ENCODE measurements at places on chromosomes 4 and X.
A peak's percentile ranks its signal among the peaks of the same experiment; 100 is the strongest.

GRCh38 chr4:56511098-56511497 is 5.5 kb downstream of the ARL9 start:
- DNase-seq: no peak

DNA sequence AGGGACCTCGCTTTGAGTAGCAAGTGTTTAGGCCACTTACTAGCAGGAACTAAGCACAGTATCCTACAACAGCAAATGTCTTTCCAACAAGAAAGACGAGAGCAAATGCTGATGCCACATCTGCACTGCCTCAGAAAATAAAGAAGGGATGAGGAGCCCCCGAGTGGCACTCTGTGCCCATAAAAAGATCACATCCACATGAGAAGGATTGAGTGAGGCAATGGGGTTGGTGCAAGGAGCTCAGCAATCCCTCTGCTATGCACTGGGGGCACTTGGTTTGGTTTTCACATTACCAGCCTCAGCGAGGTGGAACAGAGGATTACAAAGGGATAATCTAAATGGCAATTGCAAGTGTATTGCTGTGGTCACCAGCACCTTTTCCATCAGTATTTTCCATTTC is 252.8 kb upstream of the SLC7A11 start:
- DNase-seq: no peak

GRCh38 chrX:38304010-38304409 is 23.3 kb downstream of the RPGR start:
- no peak for DNase-seq

- no peak for DNase-seq
These were observed 97.7 kb upstream of the PTPN13 start for GRCh38 chr4:86496094-86497080.

DNA sequence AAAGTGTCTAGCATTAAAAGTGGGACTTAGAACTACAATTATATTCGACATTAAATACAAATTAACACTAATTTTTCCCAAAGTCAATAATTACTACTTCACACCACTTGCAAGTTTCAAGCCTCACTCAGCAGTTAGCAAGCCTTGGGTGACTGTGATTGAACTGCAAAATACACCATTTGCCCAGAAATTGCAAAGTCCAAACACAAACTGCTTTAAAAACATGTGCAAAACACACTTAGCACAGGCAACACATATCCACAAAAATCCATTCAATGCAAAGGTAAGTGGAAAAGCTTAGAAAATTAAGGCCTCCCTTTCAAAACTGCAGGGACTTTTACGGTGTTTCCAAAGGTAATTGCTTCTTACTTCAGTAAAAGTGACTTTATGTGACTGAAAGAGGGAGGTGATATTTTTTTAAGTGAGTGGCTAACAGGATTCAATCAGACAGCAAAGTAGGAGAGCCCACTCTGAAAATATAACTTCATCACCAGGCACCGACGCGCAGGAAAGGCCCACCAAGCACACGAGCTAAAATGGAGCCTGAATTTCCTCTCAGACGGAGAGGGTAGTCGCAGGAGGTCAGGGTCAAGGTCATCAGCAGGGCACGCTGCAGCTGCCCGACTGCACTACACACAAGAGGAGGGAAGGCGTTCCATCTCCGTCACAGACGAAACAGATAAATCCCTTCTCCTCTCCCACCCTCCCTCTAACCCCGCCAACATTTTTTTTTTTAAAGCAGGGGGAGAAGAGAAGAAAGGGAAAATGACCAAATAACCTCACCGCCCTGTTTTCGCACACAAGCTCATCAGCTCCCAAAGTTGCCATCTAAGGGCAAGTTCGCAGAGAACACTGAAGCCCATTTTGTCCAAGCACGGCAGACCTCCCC is 3.1 kb downstream of the ZNF827 start:
- no peak for DNase-seq

DNA sequence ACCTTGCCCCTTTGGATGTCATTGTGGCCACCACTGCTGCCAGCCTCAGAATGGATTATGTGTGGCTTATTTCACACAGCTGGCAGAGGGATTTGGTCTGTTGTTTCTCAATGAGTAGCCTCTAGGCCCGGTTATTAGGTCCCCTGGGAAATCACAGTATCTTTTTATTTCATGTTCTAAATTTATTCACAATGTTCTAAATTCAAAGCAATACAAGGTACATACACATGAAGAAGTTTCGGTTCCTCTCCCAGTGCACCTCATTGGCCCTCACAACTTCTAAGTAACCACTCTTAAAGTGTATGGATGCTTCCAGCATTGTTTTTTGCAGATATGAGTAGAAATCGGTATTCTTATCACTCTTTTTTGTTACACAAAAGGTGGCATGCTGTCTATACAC is 262.7 kb downstream of the RCHY1 start:
- DNase-seq: no peak

- DNase-seq: no peak
These were observed 258.6 kb downstream of the CAMK2D start for GRCh38 chr4:113502906-113503305.

DNA sequence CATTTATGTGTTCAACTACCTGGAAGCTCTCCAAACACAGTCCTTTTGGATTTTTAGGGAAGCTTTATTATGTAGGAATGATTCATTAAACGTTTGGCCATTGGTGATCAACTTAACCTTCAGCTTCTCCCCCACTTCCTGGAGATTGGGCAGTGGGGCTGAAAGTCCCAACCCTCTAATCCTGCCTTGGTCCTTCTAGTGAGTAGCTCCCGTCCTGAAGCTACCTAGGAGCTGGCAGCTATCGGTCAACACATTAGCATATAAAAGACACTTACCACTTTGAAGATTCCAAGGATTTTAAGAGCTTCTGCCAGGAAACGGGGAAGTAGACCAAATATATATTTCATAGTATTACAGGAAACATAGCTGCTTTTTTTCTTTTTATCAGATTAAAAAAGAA is 69.7 kb downstream of the MCUB start:
- DNase-seq: no peak

GRCh38 chr4:77930876-77931275 is 68.2 kb downstream of the MRPL1 start:
- no peak for DNase-seq

- no peak for DNase-seq
These were observed 164.6 kb upstream of the BCOR start for GRCh38 chrX:40262157-40263013.

- DNase-seq: no peak
These were observed 289.2 kb downstream of the FBXW7 start for GRCh38 chr4:152246659-152247058.

DNA sequence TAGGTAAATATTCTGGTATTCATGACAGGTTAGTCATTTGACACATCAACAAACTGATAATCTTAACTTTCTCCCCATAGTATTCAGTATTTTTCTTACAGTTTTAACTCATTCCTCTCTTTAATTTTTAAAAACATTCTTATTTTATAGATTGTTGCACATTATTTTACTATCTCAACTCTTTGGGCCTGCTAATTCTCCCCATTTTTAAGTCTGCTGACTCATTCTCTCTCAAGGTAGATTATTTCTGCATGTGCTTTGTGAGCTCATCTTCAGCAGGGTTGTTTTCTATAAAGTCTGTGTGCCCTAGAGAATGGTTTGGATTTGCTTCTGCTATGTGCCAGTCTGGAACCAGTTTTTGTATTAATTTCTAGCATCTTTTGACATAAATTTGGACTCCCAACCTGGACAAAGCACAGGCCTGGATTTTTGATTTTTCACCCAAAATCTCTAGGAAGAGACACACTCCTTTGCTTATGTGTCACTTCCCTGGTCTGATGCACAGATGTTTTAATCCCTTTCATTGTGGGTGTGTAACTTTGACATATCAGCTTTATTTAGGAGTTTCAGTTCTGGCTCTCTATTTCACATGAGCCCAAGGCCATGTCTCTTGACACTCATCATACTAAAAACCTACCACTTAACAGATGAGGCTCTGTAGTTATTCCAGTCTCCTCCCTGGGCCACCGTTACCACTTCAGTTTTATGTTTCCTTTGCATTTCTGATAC is 194.3 kb upstream of the PGRMC2 start:
- no peak for DNase-seq

- DNase-seq: no peak
These were observed 22.4 kb downstream of the ANK2 start for GRCh38 chr4:113071805-113072204.

DNA sequence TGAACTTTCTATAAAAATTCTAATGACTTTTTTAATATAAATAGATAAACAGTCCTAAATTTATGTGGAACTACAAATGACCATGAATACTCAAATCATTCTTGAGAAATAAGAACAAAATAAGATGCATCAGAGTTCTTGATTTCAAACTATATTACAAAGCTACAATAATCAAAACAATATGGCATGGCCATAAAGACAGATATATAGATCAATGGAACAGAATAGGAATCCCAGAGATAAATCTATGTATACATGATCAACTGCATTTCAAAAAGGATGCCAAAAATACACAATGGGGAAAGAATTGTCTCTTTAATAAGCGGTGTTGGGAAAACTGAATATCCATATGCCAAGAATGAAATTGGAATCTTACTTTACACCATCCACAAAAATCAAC is 98.4 kb upstream of the IL15 start:
- DNase-seq: no peak

GRCh38 chr4:105894660-105895582 is at the start of gene NPNT:
TSS of gene NPNT (plus strand) at chr4:105895471. CDS start at chr4:105895653, 182 bp downstream.
- DNase-seq: no peak

- peak; percentile 40 for DNase-seq
These were observed 17.5 kb downstream of the DOK7 start for GRCh38 chr4:3480528-3481112.

DNA sequence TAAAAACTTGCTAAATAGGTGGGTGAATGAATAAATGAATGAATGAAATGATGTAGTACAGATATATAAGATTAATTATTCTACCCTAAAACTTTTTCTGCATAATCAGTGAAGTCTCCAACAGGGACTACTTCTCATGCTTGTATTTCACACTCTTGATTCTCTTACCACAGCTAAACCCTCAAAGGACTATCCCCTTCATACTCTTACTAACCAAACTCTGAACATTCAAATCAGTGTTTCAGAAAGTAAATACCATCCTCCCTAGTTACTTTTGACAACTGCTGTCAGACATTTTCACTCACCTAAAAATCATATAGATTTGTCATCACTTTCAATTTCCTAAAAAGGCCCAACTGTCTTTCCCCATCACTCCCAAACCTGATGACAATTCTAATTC is 234.3 kb upstream of the HHIP start:
- DNase-seq: no peak

- no peak for DNase-seq
These were observed 1411.1 kb upstream of the TENM3 start for GRCh38 chr4:180832073-180832472.

DNA sequence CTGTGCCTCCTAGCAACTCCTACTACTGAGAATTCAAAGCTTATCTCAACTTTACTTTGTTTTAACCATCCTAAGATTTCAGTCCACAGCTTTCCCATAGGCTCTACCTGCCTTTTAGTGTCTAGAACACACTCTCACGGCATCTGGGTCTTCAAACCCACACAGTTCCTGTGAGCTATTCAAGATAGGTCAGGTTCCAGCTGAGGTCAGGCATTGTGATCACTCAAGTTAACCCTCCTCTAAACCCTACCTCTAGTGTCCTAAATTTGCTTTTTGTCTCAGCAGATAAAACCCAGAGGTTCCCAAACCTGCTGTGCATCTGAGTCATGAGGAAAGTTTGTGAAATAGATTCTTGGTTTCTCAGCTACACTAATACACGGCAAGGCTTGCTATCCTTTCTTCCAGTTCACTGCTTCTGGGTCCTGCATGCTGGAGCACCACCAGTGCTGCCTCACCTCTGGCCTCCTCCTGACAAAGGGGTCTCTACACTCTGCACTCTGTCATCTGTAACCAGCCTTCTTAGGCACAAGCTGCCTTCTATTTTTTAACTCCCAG is 324.6 kb upstream of the MAGEB2 start:
- no peak for DNase-seq

All from activated CD8-positive, alpha-beta memory T cell treated with anti-CD3 and anti-CD28 coated beads for 4 hours (primary cell).